ENCODE measurements at places on chromosomes 4 and X.

DNA sequence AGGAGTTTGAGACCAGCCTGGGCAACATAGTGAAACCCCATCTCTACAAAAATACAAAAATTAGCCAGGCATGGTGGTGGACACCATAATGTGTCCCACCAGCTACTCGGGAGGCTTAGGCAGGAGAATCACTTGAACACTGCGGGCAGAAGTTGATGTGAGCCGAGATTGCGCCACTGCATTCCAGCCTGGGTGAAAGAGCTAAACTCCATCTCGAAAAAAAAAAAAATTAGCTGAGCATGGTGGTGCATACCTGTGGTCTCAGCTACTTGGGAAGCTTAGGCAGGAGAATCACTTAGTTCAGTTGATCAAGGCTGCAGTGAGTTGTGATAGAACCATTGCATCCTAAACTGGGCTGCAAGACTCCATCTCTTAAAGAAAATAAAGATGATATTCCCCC is 91.2 kb downstream of the PLS3 start:
- DNase-seq, result no peak

DNA sequence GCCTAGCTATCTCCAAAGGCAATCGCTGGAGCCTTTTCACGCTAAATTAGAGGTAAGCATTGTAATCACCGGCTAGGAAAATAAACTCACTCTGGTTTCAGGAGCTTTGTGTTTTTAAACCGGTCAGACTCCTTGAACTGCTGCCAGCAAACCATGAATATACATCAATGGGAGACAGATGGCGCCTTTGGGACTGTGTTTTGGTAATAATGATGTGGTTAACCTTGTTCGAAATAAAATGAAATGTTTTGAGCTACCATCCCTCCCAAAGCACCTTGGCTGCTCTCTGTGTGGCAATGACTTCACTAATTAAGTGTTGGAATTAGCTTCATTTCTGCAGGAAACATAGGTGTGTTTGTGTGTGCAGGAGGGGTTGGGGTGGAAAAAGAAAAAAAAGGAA is 65.3 kb downstream of the CLNK start:
- peak; percentile 20 for DNase-seq

DNA sequence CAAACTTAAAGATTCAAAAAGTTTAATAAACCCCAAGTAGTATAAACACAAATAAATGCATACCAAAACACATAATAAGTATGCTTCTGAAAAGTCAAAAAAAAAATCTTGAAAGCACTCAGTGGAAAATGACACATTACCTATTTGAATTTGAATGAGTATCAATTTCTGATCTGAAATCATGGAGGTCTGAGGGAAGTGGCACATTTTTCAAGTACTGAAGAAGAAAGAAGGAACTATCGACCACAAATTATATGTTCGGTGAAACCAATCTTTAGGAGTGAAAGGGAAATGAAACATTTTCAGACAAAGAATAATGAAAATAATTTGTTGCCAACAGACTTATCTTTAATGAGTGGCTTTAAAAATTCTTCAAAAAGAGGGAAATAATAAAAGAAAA is 12.1 kb upstream of the F9 start:
- no peak for DNase-seq

DNA sequence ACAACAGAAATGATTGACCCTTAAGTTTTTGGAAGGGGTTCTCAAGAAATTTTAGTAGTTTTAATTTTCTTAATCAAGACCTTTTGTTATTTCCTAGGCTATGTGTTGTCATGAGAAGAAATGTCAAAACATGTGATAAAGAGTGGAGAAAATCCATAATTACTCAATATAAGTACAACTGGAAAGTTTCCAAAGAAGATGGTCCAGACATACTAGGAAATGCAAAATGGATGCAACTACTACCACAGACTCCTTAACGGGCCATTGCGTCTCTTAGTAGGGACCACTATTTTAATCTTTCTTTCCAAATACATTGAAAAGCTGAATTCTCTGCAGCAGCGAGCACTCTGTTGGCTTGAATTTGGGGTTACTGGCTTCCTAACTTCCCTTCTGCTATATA is 148.8 kb downstream of the NWD2 start:
- no peak for DNase-seq

All from kidney tubule cell (primary cell).